ENCODE measurements at places on chromosomes 16 and 17.

DNA sequence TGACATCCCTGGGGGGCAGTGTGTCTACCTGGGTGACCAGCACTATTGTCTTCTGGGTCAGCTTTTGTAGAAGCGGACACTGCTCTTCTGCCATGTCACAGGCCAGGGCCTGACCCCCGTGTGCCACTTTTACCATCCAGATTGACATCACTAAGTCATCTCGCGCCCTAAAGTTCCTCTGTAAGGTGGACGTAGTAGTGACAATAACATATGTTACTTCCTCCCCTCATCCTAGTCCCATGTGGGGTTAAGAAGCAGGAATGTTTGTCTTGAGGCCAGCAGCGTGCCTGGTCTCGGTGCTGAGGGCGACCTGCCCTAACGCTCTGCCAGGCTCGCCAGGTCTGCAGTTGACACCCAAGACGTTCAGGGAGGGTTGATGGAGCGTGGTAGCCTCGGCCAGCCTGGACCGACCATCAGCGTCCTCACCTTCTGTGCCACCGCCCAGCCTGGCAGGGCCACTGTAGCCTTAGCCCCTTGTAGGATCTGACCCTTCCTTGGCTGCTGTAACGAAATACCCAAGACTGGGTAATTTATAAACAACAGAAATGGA lies 20.7 kb downstream of the GAA start:
- no peak for DNase-seq

GRCh38 chr16:30561089-30561816 lies 3.1 kb upstream of the ZNF764 start:
- no peak for DNase-seq

DNA sequence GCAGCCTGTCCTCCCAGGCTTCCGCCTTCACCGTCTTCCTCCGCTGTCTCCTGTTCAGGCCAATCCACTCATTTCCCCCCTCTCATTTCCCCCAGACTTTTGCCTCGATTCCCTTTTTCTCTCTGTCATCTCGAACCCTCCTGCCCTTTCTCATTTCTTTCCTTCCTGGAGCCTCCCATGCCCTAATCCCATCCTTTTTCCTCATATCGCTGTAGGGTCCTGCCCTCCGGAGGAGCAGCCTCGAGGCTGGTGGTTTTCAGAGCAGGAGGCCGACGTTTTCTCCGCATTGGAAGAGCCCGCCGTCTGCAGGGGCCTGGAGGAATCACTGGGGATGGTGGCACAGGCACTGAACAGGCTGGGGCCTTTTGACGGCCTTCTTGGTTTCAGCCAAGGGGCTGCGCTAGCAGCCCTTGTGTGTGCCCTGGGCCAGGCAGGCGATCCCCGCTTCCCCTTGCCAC lies 597 bp downstream of the OVCA2 start:
- DNase-seq: no peak

DNA sequence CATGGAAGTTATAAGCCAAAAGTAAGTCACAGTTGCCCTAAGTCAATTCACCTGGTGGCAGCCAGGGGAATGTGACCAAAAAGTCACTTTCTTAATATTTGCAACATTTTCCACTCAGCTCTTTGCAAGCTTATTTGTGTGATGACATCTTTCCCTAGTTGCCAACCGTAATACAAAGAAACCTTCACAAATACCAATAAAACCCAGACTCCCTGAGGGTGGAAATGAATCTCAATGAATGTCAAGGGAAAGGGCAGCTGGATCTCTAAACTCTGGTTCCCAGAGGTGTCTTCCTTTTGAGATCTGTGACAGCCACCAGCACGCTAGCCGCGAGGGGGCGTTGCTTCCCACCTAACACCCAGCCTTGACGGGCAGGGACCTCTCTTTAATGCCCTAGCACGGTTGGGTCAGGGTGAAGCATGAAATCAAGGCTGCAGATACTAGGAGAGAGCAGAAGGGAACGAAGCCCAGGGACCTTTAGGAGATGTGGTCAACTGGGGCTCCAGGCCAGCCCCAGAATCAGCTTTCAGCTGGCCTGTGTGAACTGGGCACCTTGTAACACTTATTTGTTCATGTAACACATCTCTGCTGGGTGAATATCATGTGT lies 82.2 kb downstream of the CMC2 start:
- no peak for DNase-seq

DNA sequence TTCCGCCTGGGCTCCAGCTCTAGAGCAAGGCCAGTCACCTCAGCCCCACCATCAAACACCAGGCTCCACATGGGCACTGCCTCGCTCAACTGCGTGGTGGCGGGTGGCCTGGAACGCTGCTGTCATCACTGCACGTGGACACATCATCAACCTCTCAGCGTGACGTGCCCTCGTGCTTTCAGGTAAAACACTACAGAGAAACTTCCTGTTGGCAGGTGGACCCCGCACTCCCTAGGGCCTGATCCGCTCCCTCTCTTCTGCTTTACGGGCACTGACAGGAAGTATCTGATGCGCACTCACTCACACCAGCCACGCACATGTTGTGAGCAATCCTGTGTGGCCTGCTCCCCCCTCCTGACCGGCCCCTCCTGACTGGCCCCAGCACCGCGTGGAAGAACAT lies 87.4 kb downstream of the ANKRD11 start:
- no peak for DNase-seq

DNA sequence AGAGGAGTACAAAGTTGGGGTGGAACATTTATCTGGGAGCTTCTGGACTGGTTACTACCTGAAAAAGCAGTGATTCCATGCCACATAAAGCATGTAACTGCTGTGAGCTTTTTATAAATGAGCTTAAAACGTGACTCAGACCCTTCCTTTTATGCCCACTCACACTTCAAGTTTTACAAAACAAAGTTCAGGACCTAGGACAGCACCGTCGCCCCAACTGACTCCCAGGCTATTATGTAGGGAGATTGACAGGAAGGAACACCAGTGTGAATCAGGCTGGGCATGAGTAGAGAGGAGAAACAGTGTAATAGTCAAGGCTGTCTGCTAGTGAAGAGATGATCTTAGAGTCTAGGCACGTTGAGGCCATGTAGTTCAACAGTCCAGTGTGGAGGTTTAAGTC lies 91.6 kb upstream of the DNAH9 start:
- DNase-seq: no peak

DNA sequence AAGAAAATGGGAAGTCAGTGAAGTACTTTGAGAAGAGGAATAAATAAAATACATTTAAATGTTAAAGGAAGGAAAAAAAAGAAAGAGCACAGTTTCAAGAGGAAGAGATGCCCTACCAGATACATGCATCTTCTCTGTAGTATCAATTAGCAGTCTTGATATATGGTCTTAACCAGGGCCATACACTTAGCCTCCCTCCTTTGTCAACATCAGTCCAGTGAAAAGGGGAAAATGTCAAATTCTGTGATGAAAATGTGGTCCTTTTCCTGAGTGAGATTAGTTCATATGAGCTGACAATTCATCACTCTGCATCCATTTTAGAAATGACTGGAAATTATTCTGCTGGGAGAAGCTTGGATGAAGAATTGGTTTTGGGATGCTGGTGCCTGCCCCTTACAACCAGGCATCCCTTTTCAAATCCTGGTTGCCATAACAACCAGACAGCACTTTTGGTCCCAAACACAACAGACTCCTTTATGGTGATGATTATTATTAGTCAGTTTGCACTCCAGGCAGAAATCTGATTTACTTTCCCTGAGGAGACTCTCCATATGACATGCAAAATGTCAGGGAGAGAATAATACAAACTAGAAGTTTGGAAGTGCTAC lies 933.6 kb upstream of the CDH8 start:
- no peak for DNase-seq

GRCh38 chr16:78584991-78585390 lies 485.5 kb downstream of the WWOX start:
- DNase-seq: no peak

GRCh38 chr17:68657166-68657565 lies 56.0 kb upstream of the FAM20A start:
- DNase-seq: no peak

DNA sequence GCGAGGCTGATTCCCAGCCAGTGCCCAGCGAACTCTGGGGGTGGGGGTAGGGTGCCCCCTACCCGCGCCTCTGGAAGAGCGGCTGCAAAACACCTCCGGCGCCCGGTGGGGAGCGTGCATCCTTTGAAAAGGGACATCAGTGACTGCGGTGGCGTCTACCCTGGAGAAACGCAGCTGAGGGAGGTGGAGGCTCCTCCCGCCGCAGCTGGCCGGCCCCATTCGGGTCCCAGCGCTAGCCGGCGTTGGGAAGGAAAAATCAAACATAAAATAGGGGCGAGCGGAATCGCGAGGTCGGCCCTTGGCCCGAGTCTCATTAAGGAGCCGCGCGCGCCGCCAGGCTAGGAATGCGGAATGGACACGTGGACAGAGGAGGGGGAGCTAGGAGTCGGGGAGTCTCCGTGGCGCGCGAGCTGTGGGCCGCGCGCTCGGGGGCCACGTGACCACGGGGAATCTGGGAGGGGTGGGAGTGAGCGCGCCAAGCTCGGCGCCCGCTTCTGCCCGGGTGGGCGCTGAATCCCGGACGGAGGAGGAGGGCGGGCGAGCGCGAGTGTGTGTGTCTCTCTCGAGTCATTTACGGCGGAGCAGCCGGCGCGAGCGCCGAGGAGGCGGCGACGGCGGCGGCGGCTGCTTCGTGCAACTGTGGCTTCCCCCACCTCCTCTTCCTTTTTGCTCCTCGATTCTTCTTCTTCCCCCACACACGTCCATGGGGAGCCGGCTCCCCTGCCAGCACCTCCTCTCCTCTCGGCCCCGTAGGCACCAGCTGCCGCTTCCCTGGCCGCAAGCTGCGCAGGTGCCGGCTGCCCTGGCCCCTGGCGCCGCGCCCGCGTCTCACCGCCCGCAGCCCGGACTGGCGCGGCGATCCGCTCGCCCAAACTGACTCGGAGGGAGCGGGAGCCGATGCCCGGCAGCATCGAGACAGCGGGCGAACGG lies at the start of gene TMEM132E:
Gene TMEM132E (plus strand): TSS at position 566 of the 930 bp plus-strand sequence. CDS start 1,495 bp downstream, outside the sequence.
- no peak for DNase-seq

- no peak for DNase-seq
Measured at GRCh38 chr17:65103896-65104295, 33.3 kb upstream of the RGS9 start.

DNA sequence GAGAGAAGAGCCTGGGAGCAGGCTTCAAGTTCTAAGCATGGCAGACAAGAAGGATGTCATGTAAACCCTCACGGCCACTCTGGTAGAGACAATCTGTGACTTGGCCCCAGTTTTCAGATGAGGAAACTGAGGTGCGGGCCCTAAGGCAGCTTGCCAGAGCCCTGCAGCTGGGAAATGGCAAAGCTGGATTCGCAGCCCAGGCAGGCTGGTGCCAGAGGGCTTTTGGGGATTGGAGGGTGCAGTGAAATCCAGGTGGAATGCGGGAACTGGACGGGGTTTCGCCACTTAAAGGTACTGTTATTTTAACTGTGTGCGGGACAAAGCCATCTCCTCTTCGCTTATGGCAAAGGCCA lies 477 bp upstream of the OSGIN1 start:
- DNase-seq: no peak

GRCh38 chr16:1706386-1707192 lies 594 bp downstream of the MAPK8IP3 start:
- DNase-seq: no peak

- no peak for DNase-seq
Measured at GRCh38 chr16:81843243-81843582, 64.1 kb downstream of the PLCG2 start.

DNA sequence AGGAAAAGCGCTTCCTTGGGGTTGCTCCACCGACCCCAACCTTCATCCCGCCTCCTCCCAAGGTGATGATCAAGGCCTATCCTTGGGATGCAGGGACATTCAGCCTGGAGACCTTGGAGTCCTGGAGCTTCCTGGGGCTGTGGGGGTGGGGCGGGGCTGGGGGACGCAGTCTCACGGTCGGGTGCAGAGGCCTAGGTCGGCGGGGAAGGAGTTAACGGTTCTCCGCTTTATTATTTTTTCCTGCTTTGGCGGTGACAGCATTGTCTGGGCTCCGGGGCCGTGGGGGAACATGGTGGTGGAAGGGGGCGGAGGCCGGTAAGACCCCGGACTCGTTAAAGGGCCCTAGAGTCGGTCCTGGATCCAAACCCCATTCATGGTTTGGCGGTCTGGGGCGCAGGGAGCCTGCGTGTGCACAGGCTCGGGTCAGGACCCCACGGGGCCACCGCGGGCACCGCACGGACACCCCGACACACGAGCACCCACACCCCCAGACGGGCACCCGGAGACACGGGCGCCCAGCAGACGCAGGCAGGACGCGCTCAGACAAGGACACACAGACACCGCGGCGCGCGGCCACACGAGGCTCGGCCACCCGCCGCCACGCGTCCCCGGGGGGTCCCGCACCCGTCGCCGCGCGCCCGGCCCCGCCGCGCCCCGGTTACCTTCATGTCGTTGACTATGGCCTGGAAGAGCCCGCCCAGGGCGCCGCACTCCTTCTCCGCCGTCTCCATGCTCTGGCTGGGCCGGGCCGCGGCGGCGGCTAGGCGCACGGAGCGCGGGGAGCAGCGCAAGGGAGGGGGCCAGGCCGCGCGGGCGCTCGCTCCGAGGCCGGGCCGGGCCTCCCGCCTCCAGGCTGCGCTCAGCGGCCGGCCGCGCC lies 554 bp downstream of the MTSS2 start:
- DNase-seq: no peak

DNA sequence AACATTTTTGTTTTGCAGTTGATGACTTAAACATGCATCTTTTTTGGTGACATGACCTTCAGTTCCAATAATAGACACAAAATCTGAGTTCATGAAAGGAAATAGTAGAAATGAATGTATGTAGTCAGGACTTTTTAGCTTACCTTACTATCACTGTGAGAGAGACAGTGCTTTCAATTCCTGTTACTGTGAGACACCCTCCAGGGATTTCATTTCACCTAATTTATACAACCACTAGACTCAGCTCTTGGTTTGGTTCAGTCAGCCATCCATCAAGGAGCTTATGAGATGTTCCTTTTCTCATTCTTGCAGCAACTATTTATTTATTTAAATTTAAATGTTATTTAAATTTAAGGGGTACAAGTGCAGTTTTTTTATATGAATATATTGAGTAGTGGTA lies 77.9 kb downstream of the MAP2K4 start:
- no peak for DNase-seq

DNA sequence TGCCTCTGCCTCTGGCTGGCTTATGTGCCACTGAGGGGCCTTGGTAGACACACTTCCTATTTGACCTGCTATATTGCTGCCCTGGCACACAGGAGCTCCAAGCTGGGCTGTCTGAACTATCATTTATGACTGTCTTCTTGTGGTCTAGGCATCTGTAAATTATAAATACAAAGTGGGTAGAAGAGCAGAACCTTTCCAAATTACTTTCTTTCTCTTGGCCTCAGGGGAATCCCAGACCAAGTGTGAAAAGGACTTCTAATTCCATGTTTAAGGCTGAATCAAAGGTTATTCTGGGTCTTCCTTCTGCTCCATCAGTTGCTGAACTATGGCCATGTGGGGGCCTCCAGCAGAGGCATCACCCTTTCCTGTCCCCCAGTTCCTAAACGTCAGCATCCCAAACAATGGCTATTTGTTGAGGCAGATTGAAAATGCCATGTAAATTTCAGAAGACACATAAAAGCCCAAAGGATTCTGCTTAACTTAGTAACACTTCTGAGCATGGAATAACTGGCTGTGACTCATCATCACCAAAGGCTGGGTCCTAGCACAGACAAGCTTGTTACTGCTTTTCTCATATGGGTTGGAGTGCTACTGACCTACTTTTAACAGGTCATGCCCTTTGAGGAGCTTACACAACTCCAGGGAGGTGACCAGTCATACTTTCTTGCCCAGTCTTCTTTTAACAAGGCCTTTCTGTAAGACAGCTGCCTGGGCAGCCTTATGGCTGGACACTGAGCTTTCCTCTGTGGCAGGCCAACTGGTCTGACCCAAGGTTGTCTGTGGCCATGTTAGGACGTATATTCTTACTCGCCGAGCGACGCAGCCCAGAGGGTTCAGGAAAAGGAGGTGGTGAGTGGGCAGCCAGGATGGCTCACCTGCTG lies 154.8 kb downstream of the VPS53 start:
- DNase-seq: no peak

- DNase-seq: no peak
Measured at GRCh38 chr17:82593590-82594087, 54.6 kb downstream of the WDR45B start.

GRCh38 chr17:9218911-9219310 lies 197.6 kb downstream of the NTN1 start:
- DNase-seq: no peak

Data from NCI-H2107 (cell line).